CD4-positive, alpha-beta T cell treated with Interleukin-6 for 4 hours (primary cell): ENCODE measurements at places on chromosomes 4 and X.
A peak's percentile ranks its signal among the peaks of the same experiment; 100 is the strongest.

DNA sequence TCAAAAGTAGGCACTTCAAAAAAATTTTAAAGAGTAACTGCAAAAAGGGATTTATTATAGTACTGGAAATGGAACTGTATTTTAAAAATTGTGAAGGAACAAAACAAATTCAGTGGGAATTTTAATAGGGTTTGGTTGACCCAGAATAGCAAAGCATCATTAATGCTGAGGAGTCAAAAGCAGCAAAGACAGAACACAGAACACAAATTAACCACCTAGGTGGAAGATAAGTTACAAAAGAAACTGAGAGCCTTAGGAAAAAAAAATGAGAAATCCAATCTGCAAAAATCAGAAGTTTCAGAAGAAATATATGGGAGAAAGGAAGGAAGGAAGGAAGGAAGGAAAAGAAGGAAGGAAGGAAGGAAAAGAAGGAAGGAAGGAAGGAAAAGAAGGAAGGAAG, 49.2 kb upstream of the NAF1 start:
- DNase-seq = no peak

DNA sequence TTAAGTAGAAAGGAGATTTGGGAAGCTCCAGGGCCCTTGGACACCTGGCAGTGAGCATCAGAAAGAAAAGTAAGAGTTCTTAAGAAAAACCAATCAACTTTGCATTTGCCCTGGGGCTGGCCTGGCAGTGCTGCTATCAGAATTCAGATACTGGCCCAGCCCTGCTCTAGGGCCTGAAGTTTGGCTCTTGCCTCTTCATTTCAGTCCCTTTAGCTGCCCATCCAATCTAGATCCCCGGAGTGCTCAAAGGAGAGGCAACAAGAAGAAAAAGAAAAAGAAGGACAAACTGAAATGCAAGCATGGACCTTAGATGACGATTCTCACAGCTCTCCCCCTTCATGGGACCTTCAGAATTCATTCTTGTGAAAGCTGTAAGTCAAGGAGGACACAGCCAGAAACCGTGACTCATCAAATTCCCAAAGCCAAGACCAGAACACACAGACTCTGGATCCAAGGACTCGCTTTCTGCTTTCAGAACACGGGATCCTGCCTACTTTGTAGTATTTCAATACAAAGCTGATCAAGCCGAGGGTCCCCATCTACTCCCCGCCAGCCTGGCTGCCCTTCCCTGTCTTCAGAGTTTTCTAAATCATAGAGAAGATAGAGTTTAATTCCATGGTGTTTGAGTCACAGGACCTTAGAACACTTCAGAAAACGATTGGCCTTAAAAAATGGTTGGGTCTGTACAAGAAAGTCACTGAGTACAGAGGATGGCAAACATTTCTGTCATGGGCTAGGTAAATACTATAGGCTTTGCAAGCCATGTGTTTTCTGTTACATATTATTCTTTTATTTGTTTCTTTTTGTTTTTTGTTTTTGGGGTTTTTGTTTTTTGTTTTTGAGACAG, 103.7 kb downstream of the RBM47 start:
- DNase-seq = no peak

GRCh38 chr4:153110739-153111138, 93.5 kb upstream of the TRIM2 start:
- DNase-seq = no peak

- no peak for DNase-seq
Measured at GRCh38 chr4:8306511-8307021, 37.0 kb downstream of the HTRA3 start.

DNA sequence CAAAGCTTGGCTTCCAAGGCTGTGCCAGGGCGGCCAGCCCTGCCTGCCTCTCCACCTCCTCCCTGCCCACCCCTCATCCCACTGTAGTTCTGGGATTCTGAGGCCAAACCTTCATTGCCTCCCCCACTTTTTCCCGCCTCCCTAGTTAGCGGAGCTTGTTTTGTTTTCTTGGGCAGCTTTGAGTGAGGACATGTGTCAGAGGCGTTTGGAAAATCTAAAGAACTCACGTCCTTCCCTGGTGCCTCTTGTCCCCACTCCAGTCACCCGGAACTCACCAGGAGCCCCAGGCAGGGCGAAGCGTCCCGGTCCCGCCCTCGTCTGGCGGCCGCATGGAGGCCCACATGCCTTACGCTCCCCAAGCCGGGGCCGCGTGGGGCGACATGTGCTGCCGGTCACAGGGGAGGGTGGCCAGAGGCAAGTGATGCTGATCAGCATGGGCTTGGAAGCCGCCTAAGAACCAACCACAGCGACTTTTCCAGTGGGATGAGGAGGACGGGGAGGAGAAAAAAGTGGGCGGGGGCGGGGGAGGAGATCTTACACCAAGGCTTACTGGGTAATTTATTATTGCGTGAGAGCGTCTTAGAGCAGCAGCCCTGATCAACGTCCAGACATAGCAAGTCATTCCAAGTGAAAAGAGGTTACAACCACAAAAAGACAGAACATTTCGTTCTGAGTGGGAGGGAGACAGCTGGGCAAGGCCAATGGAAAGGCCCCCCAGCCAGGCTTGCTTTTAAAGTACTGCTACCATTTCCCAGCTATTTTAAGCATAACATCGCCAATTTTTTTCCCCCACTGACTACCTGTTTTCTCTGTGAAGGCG, 48.5 kb downstream of the PRPS1 start:
- peak; percentile 62 for DNase-seq

DNA sequence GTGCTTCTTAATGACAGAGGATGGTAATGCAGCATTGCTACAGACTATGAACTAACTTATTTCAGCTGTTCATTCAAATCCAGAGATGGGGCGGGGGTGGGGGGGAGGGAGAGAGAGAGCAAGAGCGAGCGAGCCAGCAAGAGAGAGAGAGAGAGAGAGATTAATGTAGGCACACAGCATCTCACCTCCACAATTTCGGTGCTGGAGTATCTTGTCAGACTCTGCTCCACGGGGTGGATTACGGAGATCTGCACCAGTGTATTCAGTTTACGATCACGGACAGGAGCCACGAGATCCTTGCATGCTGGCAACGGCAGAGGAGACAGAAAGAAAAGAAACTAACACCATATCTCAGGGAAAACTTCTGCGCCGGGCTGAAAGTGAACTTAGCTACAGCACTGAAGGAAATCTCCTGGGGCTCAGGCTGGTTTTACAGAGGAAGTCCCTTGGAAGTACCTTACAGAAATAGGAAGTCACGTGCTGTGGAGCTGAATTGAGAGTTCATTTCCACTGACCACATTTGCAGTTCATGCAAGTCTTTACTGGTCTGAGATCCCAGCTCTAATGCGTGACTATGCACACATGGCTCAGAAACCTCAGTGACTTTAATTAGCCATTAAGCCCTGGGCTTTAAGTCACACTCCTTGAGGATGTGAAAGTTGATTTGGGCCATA, 440.9 kb downstream of the INPP4B start:
- DNase-seq = peak; percentile 67

GRCh38 chr4:112015960-112016359, 129.3 kb upstream of the FAM241A start:
- DNase-seq = no peak
